Stimulated activated CD4-positive, alpha-beta T cell treated with anti-CD3 and anti-CD28 coated beads, TNF-alpha, amount 100 ng/mL, for 24 hours (primary cell): ENCODE measurements at places on chromosomes 6 and 20.

DNA sequence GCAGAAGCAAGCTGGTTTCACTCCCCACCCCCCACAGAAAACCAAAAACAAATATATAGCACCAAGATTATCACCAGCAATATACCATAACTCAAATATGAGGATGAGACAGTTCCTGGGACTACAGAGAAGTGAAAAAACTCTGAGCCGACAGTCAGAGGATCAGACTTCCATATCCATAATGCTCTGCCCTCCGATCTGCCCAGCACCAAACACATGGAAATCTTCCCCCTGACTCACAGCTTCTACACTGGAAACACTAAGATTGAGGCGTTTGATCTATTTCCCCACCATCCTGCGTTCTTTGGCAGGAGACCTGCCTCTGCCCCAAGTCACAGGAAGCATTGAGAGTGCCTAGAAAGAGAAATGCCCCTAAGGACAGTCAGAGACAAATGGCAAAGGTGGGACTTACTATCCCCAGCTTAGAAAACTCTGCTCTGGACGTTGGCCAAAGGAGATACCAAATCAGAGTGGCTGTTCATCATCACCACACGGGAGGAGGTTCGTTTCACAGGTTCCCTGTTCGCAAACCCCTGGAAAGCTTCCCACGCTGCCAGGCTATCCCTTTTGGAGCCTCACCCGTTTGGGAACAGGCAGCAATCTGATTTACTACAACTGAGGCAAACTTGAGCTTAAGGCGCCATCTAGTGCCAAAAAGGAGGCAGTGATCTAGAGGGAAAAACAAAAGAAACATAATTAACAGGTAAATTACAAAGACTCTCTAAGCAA lies 48.7 kb upstream of the SRSF6 start:
- DNase-seq: no peak

- DNase-seq: no peak
These were observed 7.3 kb upstream of the PRPH2 start for GRCh38 chr6:42729731-42730130.

DNA sequence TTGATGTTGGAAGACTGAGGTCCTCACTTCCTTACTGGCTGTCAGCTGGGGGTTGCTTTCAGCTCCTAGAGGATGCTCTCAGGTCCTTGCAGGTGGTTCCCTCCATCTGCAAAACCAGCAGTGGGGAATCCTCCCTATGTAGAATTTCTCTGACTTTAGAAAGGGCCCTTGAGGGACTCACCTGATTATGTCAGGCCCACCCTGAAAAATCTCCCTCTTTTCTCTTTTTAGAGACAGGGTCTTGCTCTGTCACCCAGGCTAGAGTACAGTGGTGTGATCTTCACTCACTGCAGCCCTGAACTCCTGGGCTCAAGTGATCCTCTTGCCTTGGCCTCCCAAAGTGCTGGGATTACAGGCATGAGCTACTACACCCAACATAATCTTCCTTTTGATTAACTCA lies 102.9 kb upstream of the MCHR2 start:
- no peak for DNase-seq

GRCh38 chr6:28884423-28885131 lies 39.2 kb downstream of the TRIM27 start:
- DNase-seq: peak; percentile 60

DNA sequence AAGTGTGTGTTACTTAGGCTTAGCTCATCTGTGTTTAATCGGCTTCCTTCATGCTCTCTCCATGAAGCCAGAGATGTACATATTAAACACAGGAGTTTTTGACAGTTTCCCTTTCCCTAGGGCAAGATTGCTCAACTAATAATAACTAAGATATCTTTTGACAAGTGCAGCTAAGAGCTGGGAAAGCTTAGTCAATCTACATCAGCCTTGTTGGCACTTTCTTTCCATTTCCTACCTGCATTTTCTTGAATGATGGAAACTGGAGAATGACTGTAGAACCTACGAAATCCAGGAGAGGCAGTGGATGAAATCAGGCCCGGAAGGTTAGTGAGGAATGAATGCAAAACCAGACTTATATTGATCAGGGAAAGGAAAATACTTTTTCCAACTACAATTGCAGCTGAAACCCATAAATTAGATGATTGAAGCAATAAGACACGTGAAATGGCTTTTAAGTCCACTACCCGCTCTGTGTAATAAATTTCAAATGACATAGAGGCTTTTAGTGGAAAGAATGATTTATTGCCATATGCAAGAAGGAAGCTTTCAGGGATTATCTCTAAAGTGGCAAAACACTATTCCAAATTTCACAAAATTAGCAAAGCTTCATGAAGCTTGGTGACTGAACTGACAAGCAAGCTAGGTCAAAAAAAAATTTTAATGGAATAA lies 237.2 kb upstream of the ID4 start:
- no peak for DNase-seq

GRCh38 chr20:44309763-44310663 lies 989 bp downstream of the FITM2 start:
- DNase-seq: no peak

- DNase-seq: no peak
These were observed 36.4 kb downstream of the HLA-DPB1 start for GRCh38 chr6:33112148-33112547.

DNA sequence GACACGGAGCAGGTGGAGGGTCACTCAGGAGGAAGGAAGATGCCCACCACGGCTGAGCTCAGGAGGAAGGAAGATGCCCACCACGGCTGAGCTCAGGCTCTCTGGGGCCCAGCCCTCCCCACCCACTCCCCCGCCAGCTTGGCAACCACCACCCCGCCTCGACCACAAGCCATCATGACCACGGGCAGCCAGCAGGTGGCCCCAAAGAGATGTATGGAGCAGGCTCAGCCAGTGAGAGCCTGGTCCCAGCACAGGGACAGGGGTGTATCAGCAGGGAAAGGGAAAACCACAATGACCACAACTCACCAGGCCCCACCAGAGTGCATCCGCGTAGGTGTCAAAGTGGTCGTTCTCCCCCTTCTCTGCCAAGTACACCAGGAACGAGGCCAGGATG lies 30.4 kb downstream of the KCNQ2 start:
- DNase-seq: no peak

DNA sequence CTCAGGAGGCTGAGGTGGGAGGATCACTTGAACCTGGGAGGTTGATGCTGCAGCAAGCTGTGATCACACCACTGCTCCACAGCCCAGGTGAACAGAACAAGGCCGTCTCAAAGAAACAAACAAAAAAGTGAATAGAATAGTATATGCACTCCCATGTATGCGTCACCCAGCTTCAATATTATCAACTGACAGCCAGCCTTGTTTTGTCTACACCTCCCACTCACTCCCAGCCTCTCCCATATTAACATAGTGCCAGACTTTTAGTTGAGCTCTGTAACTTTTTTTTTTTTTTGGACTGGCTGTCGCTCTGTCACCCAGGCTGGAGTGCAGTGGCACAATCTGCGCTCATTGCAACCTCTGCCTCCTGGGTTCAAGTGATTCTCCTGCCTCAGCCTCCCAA lies 18.1 kb upstream of the ILRUN start:
- DNase-seq: no peak

- no peak for DNase-seq
These were observed 5.9 kb upstream of the CST7 start for GRCh38 chr20:24943196-24943595.

DNA sequence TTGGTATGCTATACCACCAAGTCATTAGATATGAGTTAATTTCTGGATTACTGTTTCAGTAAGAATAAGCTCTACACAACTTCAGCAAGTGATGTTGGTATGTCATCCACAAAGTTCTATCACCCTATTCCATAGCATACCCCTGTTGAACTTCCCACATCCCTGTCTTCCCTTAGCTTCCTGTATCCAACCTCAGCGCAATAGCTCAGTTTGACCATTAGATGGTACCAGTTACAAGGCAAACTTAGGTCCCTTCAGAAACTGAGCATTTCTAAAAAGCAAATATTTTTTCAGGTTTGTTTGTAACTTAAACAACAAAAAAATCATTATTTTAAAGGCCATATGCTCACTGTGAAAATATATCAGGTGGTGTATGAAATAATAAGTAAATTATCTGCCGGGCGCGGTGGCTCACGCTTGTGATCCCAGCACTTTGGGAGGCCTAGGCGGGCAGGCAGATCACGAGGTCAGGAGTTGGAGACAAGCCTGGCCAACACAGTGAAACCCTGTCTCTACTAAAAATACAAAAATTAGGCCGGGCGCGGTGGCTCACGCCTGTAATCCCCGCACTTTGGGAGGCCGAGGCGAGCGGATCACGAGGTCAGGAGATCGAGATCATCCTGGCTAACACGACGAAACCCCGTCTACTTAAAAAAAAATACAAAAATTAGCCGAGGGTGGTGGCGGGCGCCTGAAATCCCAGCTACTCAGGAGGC lies 8.8 kb upstream of the MOG start:
- DNase-seq: no peak

- DNase-seq: no peak
These were observed 27.0 kb upstream of the RNF144B start for GRCh38 chr6:18360188-18360587.

DNA sequence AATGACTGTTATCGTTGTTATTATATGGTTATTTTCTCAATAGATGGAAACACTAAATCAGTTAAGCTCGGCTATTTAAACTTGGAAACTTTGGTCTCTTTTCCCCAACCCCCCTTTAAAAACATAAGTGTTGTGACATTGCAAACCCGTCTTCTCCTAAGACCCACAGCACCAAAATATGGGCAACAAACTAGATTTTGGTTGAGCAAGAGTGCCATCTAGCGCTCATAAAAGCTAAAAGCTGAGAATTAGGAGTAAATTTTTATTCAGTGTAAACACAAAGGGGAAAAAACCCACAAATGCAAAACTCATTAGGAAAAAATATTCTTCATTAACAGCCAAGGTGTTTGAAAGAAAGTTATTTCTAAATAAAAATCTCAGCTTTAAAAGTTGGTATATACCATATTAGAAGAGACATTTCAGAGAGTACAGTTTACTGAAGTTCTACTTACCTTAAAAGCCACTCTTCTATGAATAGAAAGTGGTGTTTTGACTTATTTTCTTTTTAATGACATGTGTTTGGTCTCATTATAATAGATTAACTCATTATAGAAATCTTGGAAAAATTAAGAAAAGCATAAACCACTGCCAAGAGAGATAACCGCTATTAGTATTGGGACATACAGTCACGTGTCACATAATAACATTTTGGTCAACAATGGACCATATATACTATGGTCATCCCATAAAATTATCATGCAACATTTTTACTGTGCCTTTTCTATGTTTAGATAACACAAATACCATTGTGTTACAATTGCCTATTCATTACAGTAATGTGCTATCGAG lies 21.1 kb downstream of the SESN1 start:
- DNase-seq: peak; percentile 46

GRCh38 chr6:33166811-33167210 lies 25.5 kb downstream of the COL11A2 start:
- DNase-seq: no peak

GRCh38 chr20:5171064-5171789 lies 44.4 kb downstream of the CDS2 start:
- DNase-seq: no peak

DNA sequence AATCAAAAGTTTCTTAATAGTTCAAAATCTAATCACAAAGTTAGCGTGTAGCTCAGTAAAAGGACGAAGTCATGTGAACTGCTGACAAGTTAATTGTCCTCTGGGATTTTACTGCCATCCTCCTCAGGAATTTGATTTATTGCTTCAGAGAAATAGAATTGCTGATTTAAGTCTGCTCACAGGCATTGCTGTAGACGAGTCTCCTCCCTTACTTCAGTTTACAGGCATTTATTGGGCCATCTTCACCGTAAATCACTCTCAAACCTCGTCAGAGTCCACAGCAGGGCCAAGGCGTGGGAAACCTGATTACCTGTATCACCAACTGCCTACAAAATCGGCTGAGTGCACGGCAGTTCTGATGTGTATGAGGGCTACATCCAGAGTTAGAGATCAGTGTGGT lies 119.1 kb upstream of the PDE10A start:
- no peak for DNase-seq

GRCh38 chr6:152257581-152257980 lies 379.6 kb downstream of the SYNE1 start:
- DNase-seq: no peak

GRCh38 chr6:149015535-149016525 lies 269.0 kb downstream of the UST start:
- DNase-seq: no peak

DNA sequence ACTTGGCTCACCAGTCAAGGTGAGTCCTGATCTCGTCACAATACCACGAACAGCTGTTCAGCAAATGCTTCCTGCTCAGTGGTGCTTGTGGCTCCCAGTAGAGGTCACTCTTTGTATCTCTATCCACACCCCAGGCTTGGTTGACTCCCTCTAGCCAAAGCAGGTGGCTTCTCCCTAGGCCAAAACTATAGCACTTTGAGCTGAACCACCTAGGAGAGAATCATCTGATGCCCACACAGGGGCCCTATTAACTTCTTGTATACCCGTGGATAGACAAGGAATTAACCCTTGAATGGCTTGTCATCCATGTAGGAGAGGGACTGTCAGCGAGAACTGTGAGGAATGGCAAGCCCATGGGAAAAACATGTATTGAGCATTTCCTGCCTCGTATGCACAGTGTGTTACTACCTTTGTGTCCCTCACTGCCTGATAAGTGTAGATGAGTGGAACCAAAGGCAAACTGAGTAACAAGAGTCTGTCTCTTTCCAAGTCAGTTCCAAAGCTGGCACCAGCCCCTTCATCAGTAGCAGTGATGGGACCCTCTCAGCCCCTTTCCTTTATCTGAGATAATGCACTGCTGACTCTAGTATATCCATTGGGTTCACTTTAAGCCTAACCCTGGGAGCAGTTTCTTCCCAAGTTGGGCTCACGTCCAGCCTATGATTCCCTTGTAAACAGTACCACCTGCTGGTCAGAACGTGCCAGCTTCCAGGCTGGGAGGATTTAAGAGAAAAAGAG lies 42.5 kb downstream of the EIF2S2 start:
- peak; percentile 42 for DNase-seq

DNA sequence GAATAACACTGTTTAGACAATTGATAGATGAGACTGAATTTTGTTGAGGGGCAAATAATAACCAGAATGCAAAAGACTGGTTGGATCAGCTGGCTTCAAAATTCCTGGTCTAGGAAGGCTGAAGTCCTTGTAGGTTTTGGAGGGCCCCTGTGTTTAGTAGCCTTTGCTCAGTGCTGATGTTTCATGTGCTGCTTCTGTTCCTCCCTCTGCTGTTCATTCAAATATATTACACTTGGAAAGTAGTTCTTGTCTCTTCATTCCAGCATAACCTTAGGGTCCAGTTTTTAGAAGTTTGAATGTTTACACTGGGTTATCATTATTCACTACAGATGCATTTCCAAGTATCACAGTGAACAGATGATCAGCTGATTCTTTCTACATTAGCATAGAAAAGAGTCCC lies 72.5 kb downstream of the FLRT3 start:
- no peak for DNase-seq

- DNase-seq: no peak
These were observed 125.3 kb downstream of the ATXN1 start for GRCh38 chr6:16635810-16636602.

- no peak for DNase-seq
These were observed 63.7 kb downstream of the DHX35 start for GRCh38 chr20:39025883-39026282.

GRCh38 chr6:78093906-78094305 lies 441.1 kb downstream of the MEI4 start:
- no peak for DNase-seq

- no peak for DNase-seq
These were observed 149.7 kb downstream of the LAMA2 start for GRCh38 chr6:129032602-129033001.
